ENCODE measurements at places on chromosomes 5 and 9.
A peak's percentile ranks its signal among the peaks of the same experiment; 100 is the strongest.

- DNase-seq = no peak
- no peak overlapping the region for H3K27ac ChIP-seq
- H3K4me3 ChIP-seq = no peak overlapping the region
- no peaks in the 10 kb centered on the region for H3K27me3 ChIP-seq
- peaks cover 2% of the 10 kb centered on the region for H3K36me3 ChIP-seq
- peaks cover 4% of the 10 kb centered on the region for H3K4me1 ChIP-seq
Observed at GRCh38 chr5:31559942-31560341, 27.8 kb downstream of the C5orf22 start.

- no peaks in the 10 kb centered on the region for H3K27me3 ChIP-seq
- no peaks in the 10 kb centered on the region for H3K36me3 ChIP-seq
- no peak overlapping the region for H3K27ac ChIP-seq
- H3K4me1 ChIP-seq = peaks cover 11% of the 10 kb centered on the region
Observed at GRCh38 chr5:139740138-139740991, 55.2 kb upstream of the PSD2 start.

- no peak for DNase-seq
- H3K4me1 ChIP-seq = no peaks in the 10 kb centered on the region
- H3K27ac ChIP-seq = no peak overlapping the region
- no peak overlapping the region for H3K4me3 ChIP-seq
- H3K36me3 ChIP-seq = no peaks in the 10 kb centered on the region
Observed at GRCh38 chr9:2253636-2254580, 238.8 kb downstream of the SMARCA2 start.

GRCh38 chr9:27350382-27350976 lies 53.5 kb upstream of the EQTN start:
- no peak for DNase-seq
- no peaks in the 10 kb centered on the region for H3K36me3 ChIP-seq
- H3K4me3 ChIP-seq = no peak overlapping the region

- peak; percentile 52 for DNase-seq
- no peak overlapping the region for H3K27ac ChIP-seq
- no peaks in the 10 kb centered on the region for H3K27me3 ChIP-seq
- H3K4me3 ChIP-seq = no peak overlapping the region
Observed at GRCh38 chr5:119341452-119342349, 14.1 kb upstream of the TNFAIP8 start.

DNA sequence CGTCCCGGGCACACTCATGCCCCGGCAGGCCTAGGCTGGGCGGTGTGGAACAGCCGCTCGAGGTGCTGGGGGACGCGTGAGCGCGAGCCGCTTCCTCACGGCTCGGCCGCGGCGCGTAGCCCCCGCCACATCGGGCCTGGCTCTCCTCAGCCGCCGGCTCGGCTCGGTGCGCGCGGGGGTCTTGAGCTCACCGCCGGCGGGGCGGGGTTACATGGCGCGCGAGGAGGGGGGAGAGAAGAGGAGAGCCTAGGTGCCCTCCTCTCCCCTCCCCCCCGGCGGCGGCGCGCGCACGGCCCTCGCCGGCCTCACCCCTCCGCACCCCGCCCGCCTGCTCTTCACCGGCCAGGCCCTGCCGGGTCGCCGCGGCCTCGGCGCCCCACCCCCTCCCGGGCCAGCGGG lies 7.7 kb downstream of the RANBP6 start:
- no peaks in the 10 kb centered on the region for H3K27me3 ChIP-seq
- H3K4me3 ChIP-seq = peak overlapping the region; percentile 89
- peak; percentile 91 for DNase-seq
- H3K36me3 ChIP-seq = peaks cover 3% of the 10 kb centered on the region
- peak overlapping the region; percentile 80 for H3K27ac ChIP-seq

- no peak overlapping the region for H3K27ac ChIP-seq
- peak; percentile 69 for DNase-seq
- H3K4me3 ChIP-seq = no peak overlapping the region
- H3K27me3 ChIP-seq = no peaks in the 10 kb centered on the region
Observed at GRCh38 chr9:121210536-121210935, 8.9 kb upstream of the RAB14 start.

- no peak overlapping the region for H3K4me3 ChIP-seq
- no peaks in the 10 kb centered on the region for H3K4me1 ChIP-seq
- no peaks in the 10 kb centered on the region for H3K36me3 ChIP-seq
- H3K27me3 ChIP-seq = peaks cover 2% of the 10 kb centered on the region
- no peak for DNase-seq
Observed at GRCh38 chr9:135757356-135757755, 55.4 kb downstream of the KCNT1 start.

DNA sequence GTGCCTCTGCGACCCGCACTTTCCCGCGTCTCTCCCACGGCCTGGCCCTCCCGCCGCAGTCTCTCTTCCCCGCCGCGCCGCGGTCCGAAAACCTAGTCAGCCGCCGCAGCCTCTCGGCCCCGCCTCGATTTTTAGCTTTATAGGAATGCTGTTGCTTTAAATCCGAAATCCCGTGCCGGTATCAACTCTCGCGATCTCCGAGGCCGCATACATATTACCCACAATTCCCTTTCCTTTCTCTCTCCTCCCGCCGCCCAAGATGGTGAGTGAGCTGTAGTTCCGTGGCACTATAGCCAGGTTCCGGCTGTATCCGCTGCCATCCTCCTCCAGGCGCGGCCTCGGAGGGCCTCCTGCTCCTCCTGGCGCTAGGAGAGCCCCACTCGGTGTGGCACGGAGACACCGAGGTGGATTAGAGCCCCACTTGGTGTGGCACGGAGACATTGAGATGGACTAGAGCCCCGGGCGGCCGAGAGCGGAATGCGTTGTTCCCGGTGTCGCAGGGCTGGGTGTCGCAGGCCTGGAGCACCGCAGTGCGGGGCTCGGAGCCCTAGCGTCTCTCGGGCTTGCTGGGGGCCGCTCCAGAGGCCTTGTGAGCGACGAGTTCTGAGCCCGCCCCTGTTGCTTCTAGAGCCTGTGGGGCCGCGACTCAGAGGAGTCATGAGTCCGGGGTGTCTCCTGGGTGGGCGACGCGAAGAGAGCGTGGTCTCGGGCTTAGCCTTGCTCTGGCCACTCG lies at the start of the genes MED22 and RPL7A:
Gene MED22, minus strand, starts transcription at position 147 of the 733 bp plus-strand sequence. CDS start 1,469 bp downstream, outside the sequence.
Gene RPL7A, plus strand, starts transcription at position 234 of the 733 bp plus-strand sequence. Its CDS starts 26 bp downstream, at position 260.
- H3K4me3 ChIP-seq = peak within 1 kb of the TSS; percentile 98
- H3K27me3 ChIP-seq = no peaks in the 10 kb centered on the region
- H3K36me3 ChIP-seq = peaks cover 75% of the 10 kb centered on the region
- DNase-seq = peak; percentile 97
- peaks cover 31% of the 10 kb centered on the region for H3K4me1 ChIP-seq

DNA sequence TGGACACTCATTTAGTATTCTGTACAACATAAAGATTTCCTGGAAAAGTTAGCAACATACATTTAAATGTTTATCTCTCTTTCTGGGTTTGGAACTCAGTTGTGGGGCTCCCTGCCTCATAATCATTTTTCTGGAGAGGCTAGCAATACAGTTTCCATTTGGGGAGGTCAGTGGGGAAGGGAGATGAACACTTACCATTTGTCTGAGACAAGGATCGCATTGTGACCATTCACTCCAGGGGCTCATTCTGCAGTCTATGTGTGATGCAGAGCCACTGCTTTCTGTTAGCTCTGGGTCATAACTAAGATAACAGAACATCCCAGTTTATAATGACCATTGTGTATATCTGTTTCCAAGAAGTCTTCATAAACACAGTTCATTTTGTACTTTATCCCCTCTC lies 22.4 kb downstream of the C9 start:
- no peaks in the 10 kb centered on the region for H3K4me1 ChIP-seq
- H3K27me3 ChIP-seq = no peaks in the 10 kb centered on the region
- no peak overlapping the region for H3K27ac ChIP-seq
- no peak overlapping the region for H3K4me3 ChIP-seq

- H3K27me3 ChIP-seq = no peaks in the 10 kb centered on the region
- no peak overlapping the region for H3K27ac ChIP-seq
Observed at GRCh38 chr9:129891569-129891968, 56.3 kb downstream of the USP20 start.

DNA sequence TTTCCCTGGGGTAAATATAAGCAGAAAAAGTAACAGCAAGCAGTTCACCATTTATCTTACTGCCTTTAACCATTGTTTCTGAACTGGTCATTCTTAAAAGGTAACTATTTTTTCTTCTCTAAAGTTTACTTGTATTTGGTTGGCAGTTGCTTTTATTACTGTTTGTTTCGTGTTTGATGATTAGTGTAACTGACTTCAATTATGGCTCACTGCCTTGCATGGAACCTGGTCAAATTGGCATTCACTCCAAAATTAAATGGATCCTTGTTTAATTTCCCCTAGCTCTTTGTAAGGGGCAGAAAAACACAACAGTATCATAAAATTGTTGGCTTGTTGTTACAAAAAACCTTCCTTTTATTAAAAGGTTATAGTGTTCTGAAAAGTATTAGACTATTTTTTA lies 1723.9 kb upstream of the CDH6 start:
- H3K27ac ChIP-seq = no peak overlapping the region
- no peak for DNase-seq
- H3K4me1 ChIP-seq = no peaks in the 10 kb centered on the region
- H3K36me3 ChIP-seq = no peaks in the 10 kb centered on the region
- no peak overlapping the region for H3K4me3 ChIP-seq

DNA sequence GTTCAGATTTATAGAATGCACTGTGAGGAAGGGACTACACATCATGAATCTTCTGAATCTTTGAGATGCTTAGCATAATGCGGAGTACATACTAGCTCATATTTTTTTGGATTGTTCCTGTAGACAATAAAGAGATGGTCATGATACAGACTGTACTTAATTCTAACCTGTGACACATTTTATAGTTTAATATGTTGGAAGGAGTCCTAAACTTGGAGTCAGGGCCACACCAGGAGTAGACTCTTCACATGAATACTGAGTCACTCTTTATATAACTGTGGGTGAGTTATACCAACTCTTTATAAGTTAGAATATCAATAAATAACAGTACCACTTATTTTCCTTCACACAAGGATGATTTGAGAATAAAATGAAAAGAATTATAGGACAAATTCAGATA lies 16.9 kb downstream of the C9orf85 start:
- no peak overlapping the region for H3K4me3 ChIP-seq
- no peak overlapping the region for H3K27ac ChIP-seq
- H3K36me3 ChIP-seq = peaks cover 4% of the 10 kb centered on the region
- DNase-seq = no peak

DNA sequence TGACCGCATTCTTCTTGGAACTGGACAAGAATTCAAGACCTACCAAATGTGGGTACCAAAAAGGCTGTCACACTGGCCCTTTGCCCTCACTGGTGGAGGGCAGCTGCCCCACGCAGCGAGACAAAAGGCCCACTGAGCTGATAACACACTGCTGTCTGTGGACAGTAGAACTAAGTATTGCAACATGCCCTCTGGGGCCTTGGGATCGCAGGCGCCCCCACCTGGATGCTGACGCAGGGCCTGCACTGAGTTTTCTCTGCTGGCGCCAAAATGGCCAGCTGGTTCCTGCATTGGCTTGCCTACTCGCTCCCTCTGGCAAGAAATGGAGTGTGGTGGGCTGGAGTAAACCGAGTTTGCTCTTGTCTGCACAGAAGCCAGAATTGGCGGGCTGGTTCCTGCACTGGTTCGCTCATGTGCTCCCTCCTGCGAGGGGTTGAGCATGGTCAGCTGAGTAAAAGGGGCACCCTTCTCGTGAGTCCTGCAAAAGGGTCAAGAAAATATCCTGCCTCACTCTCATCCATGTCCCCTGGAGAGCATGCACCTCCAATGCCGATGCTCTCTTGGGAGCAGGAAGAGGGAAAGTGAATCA lies 55.7 kb downstream of the NXNL2 start:
- DNase-seq = no peak
- H3K4me1 ChIP-seq = peaks cover 3% of the 10 kb centered on the region
- H3K27ac ChIP-seq = no peak overlapping the region
- H3K27me3 ChIP-seq = no peaks in the 10 kb centered on the region
- H3K4me3 ChIP-seq = no peak overlapping the region
- no peaks in the 10 kb centered on the region for H3K36me3 ChIP-seq

- no peaks in the 10 kb centered on the region for H3K36me3 ChIP-seq
- no peak for DNase-seq
- no peaks in the 10 kb centered on the region for H3K4me1 ChIP-seq
- H3K27ac ChIP-seq = no peak overlapping the region
- no peaks in the 10 kb centered on the region for H3K27me3 ChIP-seq
Observed at GRCh38 chr5:123444016-123444415, 20.8 kb upstream of the CEP120 start.

DNA sequence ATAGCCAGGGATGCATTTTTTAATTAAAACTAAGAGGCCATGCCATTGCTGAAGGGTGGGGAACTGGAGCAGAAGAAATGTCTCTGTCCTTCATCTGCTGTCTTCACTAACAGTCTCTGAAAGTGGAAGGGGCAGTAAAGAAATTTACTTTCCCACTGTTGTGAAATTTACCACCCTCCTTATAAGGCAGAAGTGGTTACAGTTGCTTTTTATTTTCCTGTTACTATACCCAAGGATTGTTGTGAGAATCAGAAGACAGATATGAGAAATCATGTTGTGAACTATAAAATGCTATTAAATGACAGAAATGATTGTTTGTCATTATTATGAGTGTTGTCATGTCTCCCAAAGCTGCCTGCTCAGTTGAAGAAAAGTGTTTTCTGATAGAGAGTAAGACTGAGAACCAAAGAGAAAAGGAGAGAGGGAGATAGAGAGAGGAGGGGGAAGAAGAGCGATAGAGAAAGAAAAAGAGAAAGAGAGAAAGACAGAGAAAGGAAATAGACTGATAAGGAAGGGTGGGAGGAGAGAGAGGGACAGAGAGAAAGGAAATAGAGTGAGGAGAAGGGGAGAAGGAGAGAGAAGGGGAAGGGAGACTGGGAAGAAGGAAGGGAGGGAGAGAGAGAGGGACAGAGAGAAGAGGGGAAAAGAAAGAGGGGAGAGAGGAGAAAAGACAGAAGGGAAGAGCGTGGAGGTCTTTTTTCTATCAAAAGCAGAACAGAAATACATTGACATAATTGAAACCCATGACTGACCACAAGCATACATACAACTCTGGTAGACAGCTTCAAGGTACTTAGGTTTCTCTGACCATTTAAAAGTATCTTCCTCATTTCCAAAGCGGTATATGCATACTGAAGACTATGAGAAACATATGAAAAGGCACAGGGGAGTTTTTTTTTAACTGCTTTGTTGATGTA lies 22.5 kb downstream of the SEC61B start:
- H3K27ac ChIP-seq = no peak overlapping the region
- DNase-seq = no peak
- H3K36me3 ChIP-seq = no peaks in the 10 kb centered on the region

- H3K36me3 ChIP-seq = peaks cover 4% of the 10 kb centered on the region
- no peak for DNase-seq
- no peak overlapping the region for H3K4me3 ChIP-seq
- peaks cover 3% of the 10 kb centered on the region for H3K4me1 ChIP-seq
- no peak overlapping the region for H3K27ac ChIP-seq
Observed at GRCh38 chr5:14440223-14440581, 141.4 kb upstream of the OTULINL start.

GRCh38 chr5:159861086-159861485 lies 55.2 kb upstream of the ADRA1B start:
- H3K4me3 ChIP-seq = no peak overlapping the region
- DNase-seq = no peak
- no peaks in the 10 kb centered on the region for H3K36me3 ChIP-seq
- H3K4me1 ChIP-seq = no peaks in the 10 kb centered on the region

- no peak overlapping the region for H3K4me3 ChIP-seq
- no peaks in the 10 kb centered on the region for H3K27me3 ChIP-seq
- no peaks in the 10 kb centered on the region for H3K4me1 ChIP-seq
- H3K27ac ChIP-seq = no peak overlapping the region
- DNase-seq = no peak
Observed at GRCh38 chr9:26266146-26266793, 588.0 kb upstream of the TUSC1 start.

Data from common myeloid progenitor, CD34-positive (primary cell).